ENCODE measurements at places on chromosomes 6 and 20.
A peak's percentile ranks its signal among the peaks of the same experiment; 100 is the strongest.

DNA sequence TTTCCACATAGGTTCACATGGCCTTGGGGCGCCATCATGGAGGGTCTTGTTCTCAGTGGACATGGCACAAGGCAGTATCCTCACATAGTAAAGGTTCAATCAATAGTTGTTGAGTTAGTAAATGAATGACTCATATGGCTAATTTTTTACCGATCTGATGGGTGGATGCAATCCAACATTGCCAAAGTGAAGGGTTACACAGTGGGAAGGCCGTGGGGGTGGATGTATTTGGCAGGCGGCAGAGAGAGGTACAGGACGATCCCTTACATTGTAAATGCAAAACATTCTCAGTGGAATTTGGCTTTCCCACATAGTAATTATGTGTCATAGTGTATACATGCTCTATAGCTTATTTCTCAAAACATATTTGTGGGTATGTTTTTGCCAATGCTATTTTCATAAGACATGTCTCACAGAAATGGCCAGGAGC lies 21.0 kb upstream of the PDE7B start:
- no peak for DNase-seq

- no peak for DNase-seq
Measured at GRCh38 chr6:153553627-153554026, 422.5 kb upstream of the RGS17 start.

DNA sequence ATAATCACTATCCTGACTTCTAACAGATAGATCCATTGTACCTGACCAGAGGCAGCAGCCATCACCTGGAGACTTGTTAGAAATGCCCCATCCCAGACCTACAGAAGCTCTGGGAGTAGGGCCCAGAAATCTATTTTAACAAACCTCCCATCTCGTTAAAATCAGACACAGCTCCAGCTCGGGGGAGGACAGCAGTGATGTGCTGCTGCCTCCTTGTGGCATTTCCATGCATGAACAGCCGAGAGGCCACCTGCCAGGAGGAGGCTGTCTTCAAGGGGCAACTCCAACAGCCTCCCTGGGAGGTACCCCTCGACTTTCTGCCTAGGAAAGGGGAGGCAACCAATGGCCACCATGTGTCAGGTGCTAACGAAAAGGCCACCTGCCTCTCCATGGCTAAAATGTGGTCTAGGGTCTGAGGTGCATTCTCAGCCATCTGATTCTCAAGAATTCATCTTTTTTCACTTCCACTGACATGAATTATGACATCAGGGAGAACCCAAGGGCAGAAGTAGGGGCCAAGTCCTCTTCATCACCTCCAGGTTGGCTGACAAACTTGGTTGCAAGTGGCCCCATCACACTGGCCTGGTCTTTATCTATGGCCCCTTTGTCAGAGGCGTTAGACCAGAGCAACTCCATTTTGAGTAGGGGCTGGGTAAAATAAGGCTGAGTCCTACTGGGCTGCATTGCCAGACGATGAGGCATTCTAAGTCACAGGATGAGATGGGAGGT lies 12.2 kb upstream of the KCNK15 start:
- peak; percentile 38 for DNase-seq

DNA sequence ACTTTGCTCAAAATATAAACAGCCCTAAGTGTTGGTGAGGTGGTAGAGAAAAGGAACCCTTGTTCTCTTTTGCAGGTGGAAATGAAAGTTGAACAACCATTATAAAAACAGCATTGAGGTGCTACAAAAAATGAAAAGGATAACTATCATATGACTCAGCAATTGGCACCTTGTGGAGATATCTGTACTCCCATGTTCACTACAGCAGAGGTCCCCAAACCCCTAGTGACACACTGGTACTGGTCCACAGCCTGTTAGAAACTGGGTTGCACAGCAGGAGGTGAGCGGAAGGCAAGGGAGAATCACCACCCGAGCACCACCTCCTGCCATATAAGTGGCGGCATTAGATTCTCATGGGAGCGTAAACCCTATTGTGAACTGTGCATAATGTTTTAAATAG lies 267.4 kb upstream of the THEMIS start:
- no peak for DNase-seq

GRCh38 chr6:75094614-75095200 lies 111.1 kb downstream of the COL12A1 start:
- DNase-seq: no peak

GRCh38 chr6:22421198-22421597 lies 124.4 kb upstream of the PRL start:
- DNase-seq: no peak

- DNase-seq: no peak
Measured at GRCh38 chr20:40813029-40813431, 124.0 kb upstream of the MAFB start.

- no peak for DNase-seq
Measured at GRCh38 chr20:33239979-33240736, 4.4 kb downstream of the BPIFA1 start.

- no peak for DNase-seq
Measured at GRCh38 chr6:44250067-44250717, 3.3 kb downstream of the HSP90AB1 start.

GRCh38 chr6:129525055-129525454 lies 184.9 kb downstream of the ARHGAP18 start:
- DNase-seq: no peak

DNA sequence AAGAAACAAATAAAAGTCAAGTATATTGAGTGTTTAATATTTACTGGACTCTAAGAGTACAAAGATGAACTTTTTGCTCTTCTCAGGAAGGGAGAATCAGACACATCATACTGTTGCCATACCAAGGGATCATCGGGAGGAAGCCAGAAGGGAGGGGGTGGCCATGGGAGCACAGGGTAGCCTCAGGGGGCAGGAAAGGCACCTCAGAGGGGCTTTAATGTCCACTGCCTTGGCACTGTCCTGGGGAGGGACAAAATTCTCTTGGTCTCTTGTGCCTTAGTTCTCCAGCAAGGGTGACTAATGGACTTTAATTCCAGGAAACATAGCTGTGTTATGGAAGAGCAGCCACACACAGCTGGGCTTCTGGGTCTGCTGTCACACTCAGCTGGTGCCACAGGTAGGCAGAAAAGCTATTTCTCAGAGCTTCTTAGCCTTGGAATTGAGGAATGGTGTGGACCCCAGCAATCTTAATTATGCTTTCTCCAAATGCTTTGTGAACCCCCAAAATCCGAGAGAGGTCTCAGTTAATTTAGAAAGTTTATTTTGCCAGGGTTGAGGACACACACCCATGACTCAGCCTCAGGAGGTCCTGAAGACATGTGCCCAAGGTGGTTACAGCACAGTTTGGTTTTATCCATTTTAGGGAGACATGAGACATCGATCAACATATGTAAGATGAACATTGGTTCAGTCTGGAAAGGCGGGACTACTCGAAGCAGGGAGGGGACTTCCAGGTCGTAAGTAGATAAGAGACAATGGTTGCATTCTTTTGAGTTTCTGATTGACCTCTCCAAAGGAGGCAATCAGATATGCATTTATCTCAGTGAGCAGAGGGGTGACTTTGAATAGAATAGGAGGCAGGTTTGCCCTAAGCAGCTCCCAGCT lies 53.2 kb downstream of the MRAP2 start:
- no peak for DNase-seq

GRCh38 chr20:18989736-18990474 lies 176.3 kb downstream of the SCP2D1 start:
- DNase-seq: no peak

- no peak for DNase-seq
Measured at GRCh38 chr6:46993846-46994245, 48.3 kb downstream of the ADGRF1 start.

GRCh38 chr6:114068116-114068515 lies 97.2 kb upstream of the HDAC2 start:
- DNase-seq: no peak

DNA sequence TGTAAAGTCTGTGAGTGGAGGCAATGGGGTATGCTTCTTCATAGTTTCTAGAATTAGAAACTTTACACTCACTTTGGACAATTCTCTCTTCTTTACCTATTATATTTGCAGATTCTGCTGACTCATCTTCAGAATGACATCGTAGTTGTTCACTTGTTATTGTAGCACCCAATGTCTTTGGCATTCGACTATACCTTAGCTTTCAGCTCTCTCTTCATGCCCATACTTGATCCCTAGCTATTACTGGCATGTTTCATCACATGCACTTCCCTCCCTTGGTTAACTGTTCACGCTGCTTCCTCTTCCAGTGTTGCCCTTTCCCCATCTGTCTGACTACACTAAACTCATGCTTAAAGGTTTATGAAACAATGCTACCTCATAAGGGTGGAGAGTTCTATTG lies 298.1 kb upstream of the TCF21 start:
- DNase-seq: no peak

DNA sequence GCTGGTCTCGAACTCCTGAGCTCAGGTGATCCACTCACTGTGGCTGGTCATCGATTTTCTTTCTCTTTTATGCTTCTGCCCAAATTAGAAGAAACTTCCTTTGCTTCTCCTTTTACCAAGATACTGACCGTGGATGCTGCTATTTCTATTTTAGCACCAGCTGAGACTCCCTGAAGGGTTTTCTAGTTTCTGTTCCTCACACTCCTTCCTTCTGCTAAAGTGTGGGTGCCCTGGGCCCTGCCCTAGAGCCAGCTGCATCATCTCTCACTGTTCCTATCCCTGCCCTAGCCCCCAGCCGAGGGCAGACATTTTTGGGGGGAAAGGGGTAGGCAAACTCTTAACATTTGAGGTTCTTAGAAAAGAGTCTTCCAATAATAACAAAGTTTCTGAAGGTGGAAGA lies 6.3 kb downstream of the SMOC2 start:
- no peak for DNase-seq

- no peak for DNase-seq
Measured at GRCh38 chr20:51211191-51211590, 188.3 kb upstream of the KCNG1 start.

DNA sequence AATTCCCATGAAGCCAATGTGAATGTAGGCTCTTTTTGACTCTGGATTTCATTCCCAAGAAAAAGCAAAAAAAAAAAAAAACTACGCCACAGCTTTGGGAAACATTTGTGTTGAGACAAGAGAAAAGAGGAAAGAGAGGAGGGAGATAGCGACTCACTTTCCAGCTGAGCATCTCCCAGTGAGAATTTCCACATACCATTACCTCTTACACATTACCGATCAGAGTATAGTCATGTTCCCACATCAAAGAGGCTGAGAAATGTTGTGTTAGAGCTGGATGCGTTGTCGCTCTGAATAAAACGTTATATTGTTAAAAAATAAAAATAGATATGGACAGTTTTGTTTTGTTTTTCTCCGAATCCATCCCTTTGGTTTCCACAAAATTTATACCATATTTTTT lies 1019.3 kb upstream of the ADGRB3 start:
- DNase-seq: no peak

DNA sequence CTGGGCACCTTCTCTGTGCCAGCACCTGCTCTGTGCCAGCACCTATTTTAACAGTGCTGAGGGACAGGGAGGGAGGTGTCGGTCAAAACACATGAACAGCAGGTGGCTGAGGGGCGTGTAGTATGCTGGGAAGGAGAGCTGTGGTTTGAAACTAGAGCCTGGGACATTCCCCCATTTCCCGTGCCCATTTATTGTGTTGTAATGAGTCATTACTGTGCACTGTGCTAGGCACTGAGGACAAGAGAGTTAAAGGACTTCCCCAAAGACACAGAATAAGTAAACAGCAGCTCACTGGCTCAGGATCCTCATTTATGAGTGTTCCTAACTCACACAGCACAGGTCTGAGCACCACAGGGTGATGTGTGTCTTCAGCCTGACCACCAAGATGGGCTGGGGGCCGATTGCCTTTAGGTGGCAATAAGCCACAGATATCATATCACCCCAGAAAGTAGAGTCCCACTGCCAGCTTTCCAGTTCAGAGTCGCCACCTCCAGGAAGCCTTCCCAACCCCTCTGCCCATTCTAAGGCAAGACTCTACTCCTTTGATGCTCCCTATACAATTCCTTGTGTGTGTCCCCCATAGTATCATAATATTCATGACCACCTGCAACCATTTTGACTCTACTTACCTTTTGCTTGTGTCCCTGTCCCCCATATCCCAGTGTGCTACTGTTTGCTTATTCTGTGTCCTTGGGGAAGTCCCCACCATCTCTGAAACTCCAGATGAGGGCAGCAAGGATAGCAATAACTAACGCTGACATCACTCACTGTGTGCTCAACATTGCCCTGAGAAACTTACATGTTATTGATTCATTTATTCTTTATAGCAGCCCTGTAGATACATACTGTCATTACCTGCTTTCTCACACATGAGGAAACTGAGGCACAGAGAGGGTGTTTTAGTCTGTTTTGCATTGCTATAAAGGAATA lies 87.3 kb downstream of the TOX2 start:
- no peak for DNase-seq

DNA sequence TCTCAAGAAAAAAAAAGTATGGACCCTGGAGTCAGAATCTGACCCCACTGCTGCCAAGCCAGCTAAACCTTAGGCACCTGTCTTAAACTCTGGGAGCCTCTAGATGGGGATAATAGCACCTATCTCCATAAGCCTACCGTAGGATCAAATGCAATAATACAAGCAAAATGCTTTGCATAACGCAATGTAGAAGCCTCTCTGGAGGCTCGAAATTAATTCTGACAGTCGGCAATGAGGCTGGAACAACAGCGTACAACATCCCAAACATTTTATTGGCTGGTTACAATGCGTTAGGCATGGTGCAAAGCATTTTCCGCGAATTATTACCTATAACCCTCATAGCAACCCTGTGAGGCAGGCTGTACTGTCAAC lies 521 bp downstream of the CDK5RAP1 start:
- no peak for DNase-seq

DNA sequence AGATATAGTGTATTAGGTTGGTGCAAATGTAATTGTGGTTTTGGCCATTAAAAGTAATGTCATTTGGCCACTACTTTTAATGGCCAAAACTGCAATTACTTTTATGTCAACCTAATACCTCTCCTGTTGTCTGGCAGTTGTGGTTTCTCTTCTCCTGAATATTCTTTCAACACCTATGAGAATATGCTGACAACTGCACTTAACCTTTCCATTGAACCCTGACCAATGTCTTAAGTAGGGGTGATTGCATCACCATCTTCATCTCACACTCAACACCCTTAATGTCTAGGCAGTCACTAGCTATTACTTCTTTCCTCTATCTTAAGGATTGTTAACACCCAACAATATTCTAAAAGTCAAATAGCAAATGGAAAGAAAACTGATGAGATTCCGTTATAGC lies 200.5 kb upstream of the HSF2 start:
- DNase-seq: no peak

GRCh38 chr6:69202768-69203167 lies 567.7 kb downstream of the ADGRB3 start:
- no peak for DNase-seq

DNA sequence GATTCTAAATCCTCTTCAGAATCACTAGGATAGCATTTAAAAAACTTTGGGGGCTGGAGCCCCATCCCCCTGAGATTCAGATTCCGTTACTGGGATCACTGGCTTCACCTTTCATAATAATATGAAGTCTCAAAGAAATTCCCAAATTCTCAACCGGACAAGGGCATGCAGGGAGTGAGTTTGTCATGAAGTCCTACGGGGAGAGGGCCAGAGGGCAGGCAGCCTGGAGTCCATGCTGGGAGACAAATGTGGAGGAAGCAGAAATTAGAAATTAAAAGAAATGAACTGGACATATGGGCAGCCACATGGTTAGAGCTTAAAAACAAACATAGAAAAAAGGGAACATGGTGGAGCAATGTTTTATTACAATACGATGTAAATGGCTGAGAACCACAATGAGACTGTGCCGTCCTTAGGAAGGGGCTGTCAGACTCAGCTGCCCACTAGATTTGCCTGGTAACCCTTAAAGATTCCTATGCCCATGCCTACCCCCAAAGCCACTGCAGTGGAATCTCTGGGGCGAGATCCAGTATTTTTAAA lies 142.6 kb downstream of the CEBPB start:
- no peak for DNase-seq

GRCh38 chr6:77249560-77249959 lies 213.7 kb downstream of the HTR1B start:
- no peak for DNase-seq

Measured in stimulated activated CD4-positive, alpha-beta T cell treated with anti-CD3 and anti-CD28 coated beads, Interleukin-15, amount 100 ng/mL, for 1 hour (primary cell).